ENCODE measurements at places on chromosomes 13 and 19.

- DNase-seq, result no peak
These were observed 307.0 kb downstream of the UQCRFS1 start for GRCh38 chr19:28905996-28906395.

DNA sequence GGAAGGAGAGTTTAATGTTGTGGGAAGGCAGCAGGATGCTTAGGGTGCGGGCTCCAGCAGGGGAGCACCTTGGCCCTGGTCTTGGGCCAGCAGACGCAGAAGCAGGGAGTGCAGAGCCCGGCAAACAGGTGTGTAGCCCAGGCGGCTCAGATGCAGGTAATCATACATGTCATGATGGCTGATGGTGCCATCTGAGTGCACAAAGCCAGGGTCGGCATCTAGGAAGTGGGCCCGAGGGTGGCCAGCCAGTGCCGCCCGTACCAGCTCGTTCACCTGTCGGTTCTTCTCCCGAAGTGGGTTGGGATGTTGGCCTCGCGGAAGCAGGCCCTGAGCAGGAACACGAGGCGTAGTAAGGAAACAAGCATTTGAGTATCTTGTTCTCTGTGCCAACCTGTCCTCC, 4.9 kb upstream of the PRR19 start:
- DNase-seq, result no peak

GRCh38 chr13:61685682-61686012, 270.0 kb upstream of the PCDH20 start:
- no peak for DNase-seq

- DNase-seq, result no peak
These were observed 159.8 kb downstream of the ENOX1 start for GRCh38 chr13:43626994-43627393.

DNA sequence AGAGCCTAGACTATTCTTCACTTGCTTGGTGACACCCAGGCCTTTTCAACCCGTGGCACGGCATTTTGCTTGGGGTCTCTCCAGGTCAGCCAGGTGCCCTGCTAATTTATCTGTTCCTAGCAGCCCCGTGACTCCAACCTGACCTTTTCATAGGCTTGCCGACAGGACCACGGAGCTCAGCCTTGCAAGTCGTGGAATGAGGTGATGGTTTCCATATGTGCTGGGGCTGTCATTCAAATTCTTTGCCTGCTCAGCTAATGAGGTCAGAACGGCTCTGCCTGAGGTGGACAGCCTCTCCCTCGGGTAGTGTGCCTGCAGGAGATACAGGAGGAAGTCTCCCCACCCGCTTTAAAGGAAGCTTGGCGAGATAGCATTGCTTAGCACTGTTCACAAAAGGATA, 61.0 kb downstream of the SHISA2 start:
- DNase-seq, result no peak

DNA sequence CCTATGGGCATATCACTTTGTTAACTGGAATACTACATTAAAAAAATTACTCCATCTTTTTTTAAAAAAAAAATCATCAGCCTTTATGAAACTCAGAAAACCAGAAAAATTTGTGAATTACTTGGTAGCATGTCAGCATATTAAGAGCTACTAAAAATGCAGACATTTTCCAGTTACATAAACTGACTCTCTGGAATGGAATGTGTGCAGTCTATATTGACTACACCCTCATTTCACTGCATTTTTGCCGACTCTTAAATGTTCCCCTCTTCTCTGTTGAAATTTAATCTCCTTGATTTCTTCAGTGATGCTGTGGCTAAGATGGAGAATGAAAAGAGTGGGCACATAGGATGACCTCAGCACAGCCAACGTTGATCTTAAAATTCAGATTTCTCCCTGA, 393.8 kb downstream of the ITGBL1 start:
- no peak for DNase-seq

DNA sequence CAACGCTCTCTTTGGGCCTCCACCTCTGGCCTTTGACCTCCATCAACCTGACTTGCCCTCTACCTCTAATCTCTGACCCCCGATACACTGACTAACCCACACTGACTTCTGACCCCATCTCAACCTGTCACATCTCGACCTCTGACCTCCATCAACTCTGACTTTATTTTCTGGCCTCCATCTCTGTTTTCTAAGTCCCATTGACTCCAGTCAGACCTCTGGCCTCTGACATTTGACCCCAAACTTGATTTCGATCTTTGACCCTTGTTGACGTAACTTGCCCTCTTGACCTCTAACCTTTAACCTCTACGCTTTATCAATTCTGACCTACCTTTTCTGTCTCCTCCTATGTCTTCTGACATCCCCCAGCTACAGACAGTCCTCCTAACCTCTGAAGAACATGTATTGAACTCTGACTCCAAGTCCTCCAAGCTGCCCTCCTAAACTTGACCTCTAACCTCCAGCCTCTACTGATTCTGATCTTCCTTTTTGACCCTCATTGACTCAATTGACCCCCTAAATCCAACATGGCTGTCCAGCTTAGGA, 780 bp downstream of the ACP4 start:
- DNase-seq, result no peak

DNA sequence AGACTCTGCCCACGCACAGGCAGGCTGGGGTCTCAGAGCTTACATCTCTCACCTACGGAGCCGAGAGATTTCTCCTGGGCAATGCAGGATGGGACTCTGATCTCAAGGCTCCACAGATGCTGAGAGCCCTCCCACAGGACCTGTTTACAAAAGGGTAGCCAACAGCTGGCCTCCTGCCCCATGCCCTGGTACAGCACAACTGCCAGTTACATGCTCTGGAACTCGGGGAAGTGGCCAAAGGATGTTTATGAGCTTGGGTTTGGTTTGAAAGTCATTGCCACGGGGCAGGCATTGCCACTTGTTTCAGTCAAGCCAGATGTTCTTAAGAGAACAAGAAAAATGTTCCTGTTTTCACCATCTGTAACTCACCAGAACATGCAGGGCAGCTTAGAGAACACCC, 3.5 kb downstream of the DHRS12 start:
- DNase-seq, result no peak

GRCh38 chr19:33819880-33820781, 23.5 kb downstream of the KCTD15 start:
- DNase-seq, result no peak

- no peak for DNase-seq
These were observed 16.0 kb upstream of the SEMA6B start for GRCh38 chr19:4575267-4576015.

GRCh38 chr13:71714802-71715375, 152.1 kb downstream of the DACH1 start:
- no peak for DNase-seq

- no peak for DNase-seq
These were observed at the start of gene TJP3 for GRCh38 chr19:3708207-3708931. TSS of gene TJP3 (plus strand) at chr19:3708384. CDS start at chr19:3728433, 20,049 bp downstream.

DNA sequence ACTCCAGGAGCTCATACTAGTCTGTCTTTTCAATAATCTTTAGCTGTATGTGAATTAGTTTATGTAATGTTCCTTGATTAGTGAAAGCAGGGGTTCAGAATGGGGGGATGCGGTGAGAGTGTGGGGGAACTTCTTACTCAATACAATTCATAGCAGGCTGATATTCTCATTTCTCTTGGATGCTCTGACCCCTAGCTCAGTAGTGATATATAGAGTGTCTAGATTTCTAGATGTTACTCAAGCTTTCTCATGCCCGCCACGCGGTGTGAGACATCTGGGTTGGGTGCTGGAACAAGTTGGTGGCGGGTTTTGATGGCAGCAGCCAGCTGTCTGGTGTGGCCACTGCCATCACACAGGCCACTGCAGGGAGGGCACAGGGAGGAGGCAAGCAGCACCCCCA, 39.3 kb upstream of the FLT1 start:
- DNase-seq, result no peak

DNA sequence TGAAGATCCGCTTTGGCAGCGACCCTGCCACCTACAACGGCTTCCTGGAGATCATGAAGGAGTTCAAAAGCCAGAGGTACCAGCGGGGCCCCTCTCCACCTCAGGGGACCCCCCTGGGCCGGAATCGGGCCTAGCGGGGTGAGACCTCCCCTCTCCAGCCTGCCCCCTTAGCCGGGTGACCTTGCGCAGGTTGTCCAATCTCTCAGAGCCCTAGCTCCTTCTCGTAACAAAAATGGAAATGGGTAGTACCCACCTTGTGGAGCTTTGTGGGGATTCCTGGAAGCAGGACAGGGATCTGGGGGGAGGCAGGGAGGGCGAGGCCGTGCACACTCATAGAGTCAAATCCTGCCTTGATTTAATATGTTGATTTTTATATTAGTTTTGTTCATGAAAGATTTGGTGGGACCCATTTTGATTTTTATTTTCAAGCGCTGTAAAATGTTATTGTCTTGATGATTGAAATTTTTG, 658 bp downstream of the SIN3B start:
- DNase-seq, result no peak

- no peak for DNase-seq
These were observed 16.3 kb downstream of the GPR183 start for GRCh38 chr13:99290894-99291293.

DNA sequence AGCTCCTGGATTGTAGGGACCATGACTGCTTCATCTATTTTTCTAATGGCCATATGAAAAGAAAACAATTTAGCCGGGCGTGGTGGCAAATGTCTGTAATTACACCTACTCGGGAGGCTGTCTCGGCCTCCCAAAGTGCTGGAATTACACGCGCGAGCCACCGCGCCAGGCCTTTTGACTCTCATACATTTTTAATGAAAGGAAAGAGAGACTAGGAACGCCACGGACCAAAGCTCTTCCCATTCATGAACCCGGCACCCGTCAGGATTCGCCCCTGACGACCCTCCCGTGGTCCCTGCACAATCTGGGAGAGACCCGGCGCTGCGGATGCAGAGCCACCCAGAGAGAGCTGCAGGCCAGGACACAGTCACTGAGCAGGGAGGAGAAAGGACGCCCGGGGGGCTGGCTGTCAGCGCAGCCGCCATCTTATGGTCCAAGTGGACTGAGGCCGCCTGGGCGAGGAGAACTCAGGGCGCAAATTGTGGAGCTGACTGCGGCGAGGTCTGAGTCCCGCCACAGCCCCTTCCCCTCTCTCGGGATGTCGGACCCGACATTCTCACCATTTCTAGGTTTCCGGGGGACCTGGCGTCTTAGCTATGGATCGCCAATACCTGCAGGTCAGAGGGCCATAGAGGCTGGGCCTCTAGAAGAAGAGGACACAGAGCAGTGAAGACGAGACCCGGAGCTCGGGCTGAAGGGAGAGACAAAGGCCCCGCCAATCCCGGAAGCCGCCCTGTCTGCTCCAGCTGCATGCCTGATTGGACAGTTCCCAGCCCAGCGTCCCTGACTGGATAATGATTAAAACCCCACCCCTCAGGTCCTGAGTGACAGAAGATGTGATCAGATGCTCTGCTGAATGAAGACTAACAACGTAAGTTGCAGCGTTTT, at the start of gene ZNF681:
Gene ZNF681 (minus strand): TSS at position 705 of the 888 bp plus-strand sequence. CDS start 142 bp downstream, at position 563.
- peak; percentile 60 for DNase-seq

DNA sequence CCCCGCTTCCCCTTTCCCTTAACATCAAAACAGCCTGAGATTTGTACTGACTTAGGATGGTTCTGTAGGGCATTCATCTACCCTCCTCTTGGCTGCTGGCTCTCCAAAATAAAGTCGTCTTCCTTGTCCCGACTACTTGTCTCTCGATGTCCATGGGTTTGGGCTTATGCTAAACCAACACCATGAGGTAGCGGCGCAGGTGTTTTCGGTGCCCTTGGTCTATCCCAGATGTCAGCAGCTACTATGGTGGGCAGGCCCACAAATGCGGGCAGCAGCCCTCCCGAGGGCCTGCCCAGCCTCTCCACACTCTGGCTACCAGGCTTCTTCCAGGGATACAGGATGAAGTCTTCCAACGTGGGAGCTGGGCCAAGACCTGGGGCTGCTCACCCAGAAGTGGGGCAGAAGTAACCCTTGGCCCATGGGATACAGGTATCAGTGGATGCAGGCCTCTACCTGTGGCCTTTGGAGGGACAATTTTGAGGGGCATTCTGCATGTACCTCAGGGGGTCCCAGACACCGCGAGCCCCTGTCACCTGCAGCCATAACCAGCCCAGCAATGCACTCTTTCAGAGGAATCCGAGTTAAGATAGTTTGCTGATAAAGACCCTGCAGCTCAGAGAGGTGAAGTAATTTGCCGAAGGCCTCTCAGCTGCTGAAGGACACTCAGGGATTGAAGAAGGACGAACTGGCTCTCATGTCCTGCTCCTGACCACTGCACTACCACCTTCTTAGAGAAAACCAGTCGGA, 47.8 kb upstream of the VSTM2B start:
- no peak for DNase-seq

DNA sequence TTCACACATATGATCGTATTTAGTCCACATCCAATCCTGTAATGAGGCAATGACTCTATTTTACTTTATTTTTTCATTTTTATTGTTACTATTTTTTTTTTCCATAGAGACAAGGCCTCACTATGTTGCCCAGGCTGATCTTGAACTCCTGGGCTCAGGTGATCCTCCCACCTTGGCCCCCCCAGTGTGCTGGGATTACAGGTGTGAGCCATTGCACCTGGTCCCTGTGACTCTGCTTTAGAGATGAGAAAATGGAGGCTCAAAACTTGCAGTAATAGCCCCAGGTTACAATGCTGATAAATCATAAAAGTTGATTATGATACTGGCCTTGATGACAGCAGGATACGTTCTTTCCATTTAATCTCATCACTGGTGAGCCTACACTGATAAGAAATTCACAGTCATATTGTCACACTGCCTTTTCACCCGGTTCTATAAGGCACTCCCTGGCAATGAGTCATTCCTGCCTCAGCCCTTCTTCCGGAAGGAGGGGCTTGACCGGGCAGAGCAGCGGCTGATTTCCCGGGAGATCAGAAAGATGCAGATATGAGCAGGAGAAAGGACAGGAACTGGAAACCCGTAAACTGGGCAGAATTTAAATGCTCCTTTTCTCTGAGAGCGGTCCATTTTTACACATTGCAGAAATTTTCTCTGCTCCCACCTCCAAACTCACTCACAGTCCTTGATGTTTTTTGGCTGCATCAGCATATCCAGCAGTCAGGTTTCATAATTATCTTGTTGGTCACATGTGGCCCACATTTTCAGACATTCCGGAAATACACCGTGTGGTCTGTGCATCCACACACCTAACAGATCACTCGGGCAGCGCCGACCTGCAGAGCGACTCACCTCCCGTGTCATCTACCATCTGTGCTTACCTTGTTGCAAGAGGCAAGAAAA, 616.4 kb downstream of the EFNB2 start:
- no peak for DNase-seq

- DNase-seq, result no peak
These were observed 10.6 kb downstream of the VASP start for GRCh38 chr19:45517641-45518468.

GRCh38 chr13:60062502-60062901, 101.2 kb downstream of the DIAPH3 start:
- DNase-seq, result no peak

DNA sequence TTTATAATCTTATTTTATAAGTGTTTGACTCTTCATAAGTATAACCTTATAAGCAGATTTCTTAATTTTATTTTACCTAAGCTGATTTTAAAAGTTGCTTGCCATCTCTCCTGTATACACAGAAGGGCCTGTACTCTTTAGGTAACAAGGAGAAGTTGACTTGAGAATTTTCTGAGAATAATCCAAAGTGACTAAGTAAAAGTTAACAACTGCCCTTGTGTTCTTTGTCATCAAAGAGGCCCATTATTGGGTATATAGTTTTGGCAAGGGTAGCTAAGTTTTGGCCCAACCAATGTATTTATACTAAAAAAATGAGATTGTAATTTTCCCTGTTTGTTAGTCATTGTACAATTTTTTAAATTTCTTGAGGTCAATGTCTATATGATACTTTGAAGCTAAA, 3.2 kb downstream of the LCP1 start:
- no peak for DNase-seq

GRCh38 chr19:35963514-35963913, 27.3 kb downstream of the LRFN3 start:
- no peak for DNase-seq
